ENCODE measurements at places on chromosomes 5 and 9. TPM values are rescaled to one million over a fixed set of nuclear protein-coding genes. Genes with fewer than 3 reads are reported as not detected.

GRIN1 gene
- not detected for total RNA-seq

KCTD16 gene
- total RNA-seq = 0.06 TPM

SKIC3 gene
- 43.5 TPM for total RNA-seq

CRB2 gene
- total RNA-seq = 0.14 TPM

- DNase-seq = no peak
These were observed 2.4 kb downstream of the N4BP3 start for GRCh38 chr5:178115814-178116142.

DNA sequence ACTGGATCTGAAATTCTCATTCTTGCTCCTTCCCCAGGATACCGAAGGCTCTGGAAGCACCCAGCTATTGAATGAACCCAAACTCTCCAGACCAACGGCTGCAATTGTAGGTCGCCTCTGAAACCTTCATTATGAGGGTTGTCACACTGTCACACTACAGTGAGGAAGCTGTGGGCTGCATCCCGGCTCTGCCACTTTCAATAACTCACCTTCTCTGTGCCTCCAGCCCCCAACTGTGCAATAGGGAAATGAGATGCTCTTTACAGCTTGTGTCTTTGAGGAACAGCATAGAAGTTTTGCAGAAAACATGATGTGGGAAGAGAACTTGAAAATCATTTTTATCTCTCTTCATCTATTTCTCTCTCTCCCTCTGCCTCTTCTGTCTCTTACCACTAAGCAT lies 69.6 kb upstream of the TGFBR1 start:
- DNase-seq = no peak

DNA sequence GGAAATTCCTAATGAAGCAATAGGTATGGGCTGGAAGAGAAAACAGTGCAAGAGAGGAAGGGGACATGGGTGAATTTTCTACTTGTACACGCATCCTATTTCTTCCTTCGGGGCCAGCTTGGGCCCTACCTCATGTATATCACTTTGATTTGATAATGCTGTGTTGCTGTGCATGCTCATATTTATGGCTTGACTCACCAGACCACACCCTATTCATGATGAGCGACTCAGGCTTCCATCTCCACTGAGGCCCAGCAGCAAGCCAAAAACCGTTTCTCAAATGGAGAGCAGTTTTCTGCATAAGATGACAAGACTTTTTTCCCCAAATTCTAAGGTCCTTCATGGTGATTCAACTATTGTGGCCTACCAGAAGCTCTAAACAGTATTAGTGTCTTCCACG lies 2039.1 kb upstream of the CDH9 start:
- no peak for DNase-seq

DNA sequence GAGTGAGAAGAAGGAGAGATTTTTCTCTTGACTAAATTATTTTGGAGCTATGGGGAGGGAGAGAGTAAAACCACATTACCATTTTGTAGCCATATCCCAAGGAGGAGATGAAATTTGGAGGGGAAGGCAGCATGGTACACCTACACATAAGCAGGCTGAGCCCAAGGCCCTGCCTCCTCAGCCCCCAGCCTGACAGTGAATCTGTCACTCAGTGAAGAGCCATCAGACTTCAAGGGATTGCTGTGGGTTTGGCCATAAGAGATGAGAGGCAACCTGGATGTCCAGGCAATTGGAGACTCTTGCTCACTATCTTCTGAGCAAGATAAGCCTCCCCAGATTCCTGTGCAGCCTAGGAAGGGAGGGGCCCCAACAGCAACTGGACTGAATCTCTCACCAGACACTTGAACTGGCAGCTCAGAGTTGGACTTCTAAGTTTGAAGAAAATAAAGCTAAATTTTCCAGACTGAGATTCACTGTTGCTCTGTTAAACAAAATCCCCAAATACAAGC lies 216.6 kb downstream of the SEMA6A start:
- DNase-seq = no peak

GRCh38 chr9:32584784-32585183 lies 11.8 kb upstream of the NDUFB6 start:
- DNase-seq = no peak

DNA sequence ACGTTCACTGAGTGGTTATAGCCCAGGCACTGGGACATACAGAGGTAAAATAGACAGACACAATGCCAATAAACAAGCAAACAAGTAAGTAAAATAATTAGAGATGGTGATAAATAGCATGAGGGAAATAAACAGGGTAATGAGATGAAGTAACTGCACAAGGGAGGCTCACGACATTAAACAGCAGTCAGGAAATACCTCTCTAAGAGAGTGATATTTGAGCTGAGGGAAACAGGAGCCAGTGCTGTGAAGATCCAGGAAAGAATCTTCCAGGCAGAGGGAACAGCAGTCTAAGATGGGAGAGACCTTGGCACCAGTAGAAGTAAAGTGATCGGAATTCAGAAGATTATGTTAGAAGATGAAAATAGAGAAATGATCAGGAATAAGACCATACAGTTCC lies 279.4 kb downstream of the HINT1 start:
- no peak for DNase-seq

DNA sequence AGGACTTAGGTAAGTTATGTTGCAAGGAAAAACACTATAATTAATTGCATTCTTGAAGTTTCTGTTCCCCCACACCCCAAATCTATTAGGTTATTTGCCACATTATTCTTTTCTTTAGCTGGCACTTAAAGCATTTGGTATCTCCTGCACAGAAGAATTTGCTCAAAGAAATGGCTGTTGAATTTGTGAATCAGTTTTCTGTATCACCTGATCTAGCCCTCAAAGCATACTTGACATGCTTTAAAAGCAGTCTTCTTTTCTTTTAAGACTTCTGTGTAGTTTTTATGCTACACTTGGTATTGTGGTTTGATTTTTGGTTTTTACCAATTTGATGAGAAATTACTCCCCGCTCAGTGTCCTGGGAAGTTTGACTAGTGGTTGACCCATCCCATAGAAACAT lies 69.1 kb downstream of the RIC1 start:
- DNase-seq = no peak

GRCh38 chr5:54384356-54384933 lies 71.1 kb upstream of the HSPB3 start:
- DNase-seq = no peak

DNA sequence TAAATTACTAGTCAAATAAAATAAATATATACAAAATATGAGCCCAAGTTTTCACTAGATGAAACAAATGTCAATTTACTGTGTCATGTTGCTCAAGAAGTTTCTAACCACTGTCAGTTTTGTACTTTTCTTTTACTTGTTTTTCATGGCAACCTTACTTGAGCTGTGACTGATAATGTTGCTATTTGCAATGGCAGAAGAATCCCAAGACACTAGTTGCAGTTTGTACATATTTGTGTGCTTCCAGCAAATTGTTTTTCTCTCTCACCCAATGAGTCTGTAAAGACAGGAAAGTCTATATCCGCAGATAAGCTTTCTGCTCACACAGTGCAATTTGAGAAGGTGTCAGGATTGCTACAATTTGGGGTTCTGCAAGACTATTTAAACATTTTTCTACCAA lies 338.6 kb upstream of the PCSK5 start:
- no peak for DNase-seq

- DNase-seq = no peak
These were observed 663.9 kb upstream of the RGMB start for GRCh38 chr5:98109561-98110006.

All from epithelial cell of proximal tubule (primary cell).